Activated CD4-positive, alpha-beta T cell treated with anti-CD3 and anti-CD28 coated beads for 1 hour (primary cell): ENCODE measurements at places on chromosomes 6 and 20.

GRCh38 chr6:106253172-106253571 lies 72.4 kb downstream of the ATG5 start:
- DNase-seq, result no peak

DNA sequence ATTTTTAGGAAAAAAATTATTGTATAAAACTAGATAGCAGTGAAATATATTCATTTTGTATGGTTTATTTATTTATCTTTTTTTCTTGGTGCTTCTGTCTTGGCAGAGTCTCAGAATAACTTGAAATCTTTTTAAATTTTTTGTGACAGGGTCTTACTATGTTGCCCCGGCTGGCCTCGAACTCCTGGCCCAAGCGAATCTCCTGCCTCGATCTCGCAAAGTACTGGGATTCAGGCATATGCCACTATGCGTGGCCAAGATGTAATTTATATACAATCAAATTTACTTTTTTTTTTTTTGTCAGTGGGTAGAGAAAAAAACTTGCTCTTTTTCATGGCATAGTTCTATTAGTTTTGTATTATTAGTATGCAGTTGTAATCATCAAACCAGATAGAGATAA lies 13.7 kb downstream of the CBFA2T2 start:
- no peak for DNase-seq

- no peak for DNase-seq
Measured at GRCh38 chr20:5073660-5074231, 46.0 kb downstream of the PCNA start.

GRCh38 chr20:19991854-19992253 lies 25.3 kb upstream of the NAA20 start:
- DNase-seq, result no peak

DNA sequence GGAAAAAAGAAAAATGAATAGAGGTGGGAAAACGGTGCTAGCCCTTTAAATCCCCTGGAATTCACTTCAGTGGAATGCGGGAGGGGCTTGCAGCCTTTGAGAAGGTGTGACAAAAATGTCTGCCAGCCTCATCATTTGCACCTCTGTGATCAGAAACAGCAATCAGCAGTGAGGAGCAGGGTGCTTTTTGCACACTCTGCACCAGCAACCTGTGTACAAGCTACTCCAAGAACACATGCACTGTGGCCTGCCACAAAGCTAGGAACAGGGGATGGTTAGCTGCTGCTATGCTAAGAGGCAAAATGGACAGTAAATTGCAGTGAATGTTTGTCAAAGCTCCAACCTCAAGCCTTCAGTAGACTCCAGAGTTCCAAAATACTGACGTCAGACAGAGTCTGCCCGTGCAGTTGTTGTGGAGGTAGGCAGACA lies 29.7 kb downstream of the GINS1 start:
- no peak for DNase-seq

DNA sequence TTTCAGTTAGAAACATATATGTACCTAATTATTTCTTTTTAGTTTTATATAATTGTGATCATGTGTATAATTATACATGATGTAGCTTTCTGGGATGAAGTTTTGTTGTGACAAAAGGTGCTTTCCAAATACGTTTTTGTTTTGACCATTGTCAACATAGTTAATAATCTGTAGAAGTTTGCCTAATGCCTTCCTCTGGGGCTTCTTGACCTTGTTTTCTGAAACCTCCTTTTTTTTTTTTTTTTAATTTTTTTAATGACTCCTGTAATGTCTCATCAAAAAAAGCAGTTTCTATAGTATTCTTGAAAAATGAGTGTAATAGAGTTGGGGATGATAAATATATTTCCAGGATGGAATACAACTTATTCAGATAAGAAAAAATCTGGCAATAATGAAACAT lies 434.7 kb upstream of the SOX4 start:
- DNase-seq, result no peak

DNA sequence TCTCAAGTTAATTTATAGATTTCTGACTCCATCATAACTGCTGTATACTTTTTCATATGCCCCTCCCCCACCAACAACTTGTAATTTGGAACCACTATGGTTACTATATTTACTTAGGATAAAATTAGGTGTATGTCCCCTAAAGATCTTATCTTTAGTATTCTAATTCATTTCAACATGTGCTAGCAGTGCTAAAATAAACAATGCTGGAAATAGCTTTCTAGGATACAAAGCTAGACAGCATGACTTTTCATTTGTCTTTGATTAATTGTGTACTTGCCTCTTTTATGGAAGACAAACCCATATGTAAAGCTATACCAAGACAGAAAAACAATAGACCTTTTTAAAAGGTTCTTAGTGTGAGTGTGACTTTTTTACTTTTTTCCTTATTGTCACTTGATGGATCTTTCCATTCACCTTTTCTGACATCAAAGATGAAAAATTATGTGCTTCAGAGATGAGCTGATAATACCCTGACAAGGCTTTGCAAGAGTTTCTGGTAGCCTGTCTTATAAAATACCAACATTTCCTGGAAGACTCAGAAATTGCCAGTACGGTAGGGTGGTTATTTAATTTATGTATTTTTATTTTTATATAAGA lies 31.2 kb upstream of the POPDC3 start:
- no peak for DNase-seq

GRCh38 chr6:132179955-132180354 lies 221.3 kb downstream of the MOXD1 start:
- DNase-seq, result no peak

- DNase-seq, result no peak
Measured at GRCh38 chr20:46458866-46459750, 52.7 kb upstream of the ELMO2 start.

GRCh38 chr6:129736105-129736504 lies 26.1 kb upstream of the ARHGAP18 start:
- no peak for DNase-seq

DNA sequence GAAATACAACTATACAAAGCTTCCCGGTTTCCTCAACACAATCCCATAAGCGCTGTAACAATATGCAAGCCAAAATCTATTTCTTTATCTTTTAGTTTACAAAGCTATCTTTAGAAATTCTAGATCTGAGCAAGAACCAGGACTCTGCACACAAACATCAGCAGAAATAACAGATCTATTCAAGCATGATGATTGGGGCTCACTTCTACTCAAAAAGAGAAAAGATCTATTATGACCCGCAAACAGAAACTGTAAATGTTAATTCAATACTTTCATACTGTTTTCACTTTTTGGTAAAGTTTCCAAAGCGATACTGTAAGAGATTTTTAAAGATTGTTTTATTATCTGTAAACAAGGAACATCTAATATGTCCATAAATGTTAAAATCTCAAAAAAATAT lies 86.6 kb downstream of the SESN1 start:
- no peak for DNase-seq

DNA sequence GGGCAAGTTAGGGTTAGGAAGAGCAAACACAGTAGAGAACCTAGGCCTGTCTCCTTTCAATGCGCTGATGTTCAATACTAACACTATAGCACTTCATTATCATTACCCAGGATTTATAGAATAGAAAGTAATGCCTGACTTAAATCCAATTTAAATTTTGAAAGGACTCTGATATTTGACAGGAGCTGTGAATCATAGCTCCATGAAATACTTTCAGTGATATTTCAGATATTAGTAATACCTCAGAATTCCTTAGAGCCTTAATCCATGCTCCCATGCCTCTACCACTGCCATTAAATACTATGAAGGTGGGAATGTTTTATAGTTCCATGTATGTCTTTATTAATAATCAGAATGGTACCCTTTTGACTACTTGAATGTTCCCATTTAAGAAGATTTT lies 530.2 kb downstream of the BCKDHB start:
- no peak for DNase-seq

- no peak for DNase-seq
Measured at GRCh38 chr6:156396791-156397418, 380.3 kb upstream of the ARID1B start.

- no peak for DNase-seq
Measured at GRCh38 chr6:53811082-53811481, 16.3 kb downstream of the LRRC1 start.

DNA sequence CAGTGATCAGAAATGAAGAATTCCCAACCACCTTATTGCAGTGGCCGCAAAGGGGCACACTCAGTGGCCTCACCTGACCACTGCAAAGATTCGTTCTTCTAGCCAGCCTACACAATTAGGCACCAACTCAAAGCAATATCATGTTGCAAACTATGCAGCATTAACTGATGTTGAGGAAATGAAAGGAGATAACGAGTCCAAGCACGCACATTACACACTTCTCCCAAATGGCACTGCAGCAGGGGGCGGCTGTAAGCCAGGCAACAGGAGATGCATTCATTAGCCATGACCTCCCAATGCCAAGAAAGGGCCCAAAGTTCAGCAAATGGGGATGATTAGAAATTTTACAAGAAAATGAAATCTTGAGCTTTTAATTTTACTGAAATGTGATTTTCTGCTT lies 39.3 kb downstream of the ATXN1 start:
- no peak for DNase-seq

DNA sequence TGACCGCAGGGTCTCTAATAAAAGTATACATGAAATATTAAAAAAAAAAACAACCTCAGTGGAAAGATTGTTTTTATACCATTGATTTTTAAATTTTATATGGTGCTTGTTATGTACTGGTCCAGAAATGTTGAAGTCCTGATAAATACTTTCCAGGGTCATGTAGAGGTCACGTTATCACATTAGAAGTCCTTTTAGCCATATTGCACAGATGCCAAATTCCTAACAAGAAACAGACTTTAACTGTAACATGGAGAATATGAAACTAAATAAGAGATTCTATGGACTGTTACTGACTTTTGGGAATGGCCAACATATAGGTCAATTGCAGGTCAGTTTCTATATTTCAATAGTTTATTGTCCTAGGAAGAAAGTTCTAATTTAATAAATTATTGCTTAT lies 89.0 kb downstream of the ADGRB3 start:
- no peak for DNase-seq

DNA sequence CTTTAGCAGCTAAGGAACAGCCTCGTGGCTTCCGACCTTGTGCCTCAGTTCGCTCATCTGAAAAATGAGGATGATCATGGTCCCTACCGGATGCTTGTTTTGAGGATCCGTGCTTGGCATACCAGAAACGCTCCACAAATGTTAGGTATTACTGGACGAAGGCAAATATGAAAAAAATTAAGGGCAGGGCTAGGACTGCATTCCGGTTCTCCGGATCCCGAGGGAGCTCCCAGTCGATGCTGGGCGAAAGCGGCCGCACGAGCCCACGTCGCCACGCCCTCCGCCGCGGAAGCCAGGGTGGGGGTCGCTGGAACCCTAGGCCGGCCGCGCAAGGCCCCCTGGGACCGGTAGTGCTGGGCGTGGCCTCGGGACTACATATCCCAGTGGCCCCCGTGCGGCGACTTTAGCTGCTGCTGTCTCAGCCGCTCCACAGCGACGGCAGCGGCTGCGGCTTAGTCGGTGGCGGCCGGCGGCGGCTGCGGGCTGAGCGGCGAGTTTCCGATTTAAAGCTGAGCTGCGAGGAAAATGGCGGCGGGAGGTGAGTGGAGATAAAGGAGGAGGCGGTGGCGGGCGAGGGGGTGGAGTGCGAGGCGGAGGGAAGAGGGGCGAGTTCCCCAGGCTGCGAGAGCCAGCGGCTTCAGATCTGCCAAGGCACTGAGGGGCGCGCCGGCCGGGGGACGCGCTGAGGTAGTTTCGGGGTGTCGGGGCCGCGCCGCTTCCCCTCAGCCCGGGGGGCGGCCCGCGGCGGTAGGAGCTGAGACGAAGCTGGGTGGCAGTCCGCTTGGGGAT lies at the start of gene NCOA3:
TSS of gene NCOA3 (plus strand) at position 406 of the 789 bp plus-strand sequence. CDS start 120,361 bp downstream, outside the sequence.
- DNase-seq, result peak; percentile 87

GRCh38 chr6:26556263-26557070 lies 18.3 kb downstream of the HMGN4 start:
- no peak for DNase-seq

- DNase-seq, result no peak
Measured at GRCh38 chr6:127397729-127398630, 54.6 kb upstream of the ECHDC1 start.

GRCh38 chr20:52880259-52880658 lies 91.9 kb upstream of the TSHZ2 start:
- DNase-seq, result no peak

DNA sequence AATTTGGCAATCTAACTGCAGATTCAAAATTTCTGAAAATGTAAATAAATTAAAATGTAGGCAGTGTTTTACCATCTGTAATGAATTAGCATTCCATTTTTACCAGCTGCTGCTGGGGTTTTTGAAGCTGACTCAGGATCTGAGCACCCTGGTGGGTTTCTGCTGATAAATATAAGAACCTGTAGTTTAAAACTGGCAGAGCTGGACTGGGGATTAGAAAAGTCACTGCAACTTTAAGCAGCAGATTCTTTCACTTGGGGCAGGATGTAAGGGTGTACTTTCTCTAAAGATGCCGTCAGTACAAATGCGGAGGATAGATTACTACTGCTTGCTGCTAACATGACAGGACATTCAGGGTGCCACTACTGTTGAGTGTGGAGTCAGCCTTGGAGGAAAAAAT lies 341.8 kb downstream of the CDKAL1 start:
- no peak for DNase-seq

GRCh38 chr6:2047855-2048254 lies 197.6 kb downstream of the GMDS start:
- DNase-seq, result no peak

GRCh38 chr6:117280922-117281321 lies 15.6 kb downstream of the VGLL2 start:
- no peak for DNase-seq

- no peak for DNase-seq
Measured at GRCh38 chr6:134400941-134401340, 83.0 kb upstream of the SGK1 start.

GRCh38 chr6:109800771-109801170 lies 109.7 kb downstream of the FIG4 start:
- DNase-seq, result no peak

DNA sequence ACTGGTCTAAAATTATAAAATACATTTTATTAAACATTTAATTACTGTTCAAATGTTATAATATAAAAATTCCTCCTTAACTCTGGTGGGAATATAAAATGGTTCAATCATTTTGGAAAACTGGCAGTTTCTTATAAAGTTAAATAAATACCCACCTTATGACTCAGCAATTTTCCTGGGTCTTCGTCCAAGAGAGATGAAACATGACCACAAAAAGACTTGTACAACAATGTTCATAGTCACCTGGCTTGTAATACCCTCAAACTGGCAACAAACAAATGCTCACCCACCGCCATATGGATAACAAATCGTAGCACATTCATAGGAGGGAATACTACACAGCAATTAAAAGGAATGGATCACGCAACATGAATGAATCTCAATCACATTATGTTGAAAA lies 66.0 kb upstream of the RIN2 start:
- DNase-seq, result no peak

DNA sequence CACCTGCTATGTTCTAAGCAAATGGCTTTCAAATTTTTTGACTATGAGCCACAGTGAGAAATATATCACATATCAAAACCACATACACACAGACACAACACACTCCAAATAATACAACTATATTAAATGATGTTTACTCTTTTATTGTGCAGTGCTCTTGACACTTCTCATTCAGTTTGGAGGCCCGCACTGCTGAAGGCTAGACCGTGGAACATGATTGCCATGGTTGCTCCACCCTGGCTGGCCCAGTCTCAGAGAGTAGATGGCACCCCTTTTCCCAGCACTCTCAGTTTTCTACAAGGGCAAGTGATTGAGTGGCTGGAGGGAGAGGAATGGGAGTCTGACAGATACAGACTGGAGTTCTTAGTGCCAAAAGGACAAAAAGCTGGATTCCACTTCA lies 86.9 kb downstream of the SH3BGRL2 start:
- no peak for DNase-seq

GRCh38 chr6:134452906-134453305 lies 135.0 kb upstream of the SGK1 start:
- DNase-seq, result no peak

GRCh38 chr20:1298888-1299511 lies 29.9 kb downstream of the SDCBP2 start:
- DNase-seq, result no peak

- DNase-seq, result no peak
Measured at GRCh38 chr20:48267860-48268633, 482.8 kb upstream of the SULF2 start.
